ENCODE measurements at places on chromosomes 11 and 22.
A peak's percentile ranks its signal among the peaks of the same experiment; 100 is the strongest.

GRCh38 chr11:10777806-10778205 is 26.8 kb downstream of the CTR9 start:
- DNase-seq: no peak

- DNase-seq: no peak
Measured at GRCh38 chr11:61054927-61055562, 47.2 kb upstream of the CD5 start.

- no peak for DNase-seq
Measured at GRCh38 chr11:110090466-110091026, 2.6 kb upstream of the ZC3H12C start.

GRCh38 chr11:114883472-114883871 is 205.1 kb downstream of the NXPE2 start:
- no peak for DNase-seq

GRCh38 chr22:46625113-46625842 is 5.1 kb downstream of the GRAMD4 start:
- DNase-seq: no peak

GRCh38 chr11:92762121-92762540 is 207.3 kb upstream of the MTNR1B start:
- no peak for DNase-seq

DNA sequence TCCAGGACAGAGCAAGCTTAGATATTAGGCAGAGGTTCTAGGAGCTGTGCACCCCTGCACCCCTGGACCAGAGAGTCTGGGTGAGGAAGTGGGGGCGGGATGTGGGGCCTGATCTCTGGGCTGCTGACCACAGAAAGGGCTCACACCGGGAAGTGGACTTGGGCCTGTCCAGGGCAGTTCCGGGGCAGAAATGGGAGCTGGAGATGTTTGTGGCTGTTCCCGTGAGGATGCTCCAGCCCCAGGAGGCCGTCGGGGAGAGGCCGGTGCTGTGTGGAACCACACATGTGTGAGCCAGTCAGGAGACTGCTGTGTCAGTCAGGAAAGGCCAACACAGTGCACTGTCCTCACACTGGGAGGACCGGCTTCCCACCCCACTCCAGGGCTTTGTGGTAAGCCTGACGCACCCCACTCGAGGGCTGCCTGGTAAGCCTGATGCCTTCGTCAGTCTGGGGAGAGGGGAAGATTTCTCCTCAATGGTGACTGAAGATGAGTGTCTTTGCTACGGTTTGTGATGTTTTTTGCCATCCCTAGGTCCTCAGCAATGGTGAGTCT is 741.0 kb downstream of the BRD1 start:
- DNase-seq: no peak

- no peak for DNase-seq
Measured at GRCh38 chr11:111026241-111026640, 219.3 kb upstream of the POU2AF2 start.

GRCh38 chr11:103619480-103619879 is 417.0 kb upstream of the DDI1 start:
- DNase-seq: no peak

GRCh38 chr22:27751277-27752070 is 50.1 kb downstream of the MN1 start:
- DNase-seq: no peak

DNA sequence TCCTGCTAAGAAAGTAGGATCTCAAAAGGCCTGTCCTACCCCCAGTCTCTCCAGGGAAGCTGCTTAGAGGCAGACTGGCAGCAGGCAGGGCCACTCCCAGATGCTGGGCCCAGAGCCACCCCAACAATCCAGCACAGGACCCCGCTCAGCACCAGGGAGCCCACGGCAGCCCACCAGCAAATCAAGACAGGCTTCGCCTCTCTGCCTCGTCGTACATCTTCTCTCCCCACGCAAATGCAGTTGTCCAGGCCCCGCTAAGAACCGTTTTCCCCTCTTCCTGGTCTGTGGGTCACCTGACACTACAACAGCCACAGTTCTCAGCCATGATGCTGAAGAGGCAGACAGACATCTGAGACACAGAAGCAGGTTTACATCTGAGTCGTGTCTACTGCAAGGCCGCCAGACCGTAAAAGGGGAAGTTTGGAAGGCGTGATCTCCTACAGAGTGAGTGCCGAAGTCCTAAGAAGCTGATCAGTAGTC is 51.1 kb downstream of the IGSF9B start:
- DNase-seq: no peak

DNA sequence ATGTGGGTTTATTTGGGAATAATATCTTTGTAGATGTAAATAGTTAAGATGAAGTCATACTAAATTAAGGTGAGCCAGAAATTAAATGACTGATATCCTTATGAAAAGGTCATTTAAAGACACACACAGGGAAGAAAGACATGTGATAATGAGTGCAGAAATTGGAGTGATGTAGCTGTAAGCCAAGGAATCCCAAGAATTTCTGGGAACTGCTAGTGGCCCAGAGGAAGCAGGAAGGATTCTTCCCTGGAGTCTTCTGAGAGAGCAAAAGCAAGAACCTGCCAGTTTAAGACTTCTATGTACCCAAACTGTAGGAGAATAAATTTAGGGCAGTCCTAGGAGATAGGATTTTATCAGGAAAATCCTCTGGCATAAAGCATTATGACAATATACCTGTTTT is 66.9 kb downstream of the LRRC4C start:
- no peak for DNase-seq

GRCh38 chr11:128579798-128580504 is 7.4 kb downstream of the ETS1 start:
- no peak for DNase-seq

DNA sequence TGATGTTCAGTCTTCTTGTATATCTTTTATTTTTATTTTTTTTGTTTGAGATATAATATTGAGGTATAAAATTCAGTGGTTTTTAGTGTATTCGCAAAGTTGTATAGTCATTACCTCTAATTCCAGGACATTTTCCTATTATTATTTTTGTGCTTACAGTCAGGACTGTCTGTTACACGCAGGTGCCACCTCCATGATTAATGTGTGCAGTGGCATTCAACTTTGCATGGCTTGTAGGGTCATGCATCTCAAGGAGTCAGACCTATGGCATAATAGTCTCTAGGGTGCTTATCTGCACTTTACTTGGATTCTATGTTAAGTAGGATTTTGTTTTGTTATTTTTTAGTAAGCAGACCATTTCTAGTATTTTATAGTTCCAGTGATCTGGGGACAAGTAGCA is 1.0 kb downstream of the CTR9 start:
- DNase-seq: no peak

GRCh38 chr11:11432621-11433319 is 79.7 kb upstream of the CSNK2A3 start:
- no peak for DNase-seq

DNA sequence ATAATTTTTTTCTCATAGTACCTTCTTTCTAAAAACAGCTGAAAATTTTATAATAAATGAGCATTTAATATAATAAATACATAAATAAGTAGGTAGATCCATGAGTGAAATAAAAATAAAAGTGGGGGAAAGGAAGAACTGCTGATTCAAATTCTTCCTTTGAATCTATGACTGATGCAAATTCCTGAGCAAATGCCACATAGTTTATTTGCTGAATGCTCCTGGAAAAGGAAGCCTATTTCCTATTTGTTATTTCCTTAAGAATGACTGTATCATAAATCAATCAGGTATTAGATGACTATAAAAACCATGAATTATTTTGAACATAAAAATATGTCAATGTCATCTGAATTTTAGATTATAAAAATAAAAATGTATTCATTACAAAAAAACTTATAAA is 16.6 kb downstream of the BTBD10 start:
- DNase-seq: no peak

- no peak for DNase-seq
Measured at GRCh38 chr22:30614879-30615278, 7.9 kb downstream of the TCN2 start.

DNA sequence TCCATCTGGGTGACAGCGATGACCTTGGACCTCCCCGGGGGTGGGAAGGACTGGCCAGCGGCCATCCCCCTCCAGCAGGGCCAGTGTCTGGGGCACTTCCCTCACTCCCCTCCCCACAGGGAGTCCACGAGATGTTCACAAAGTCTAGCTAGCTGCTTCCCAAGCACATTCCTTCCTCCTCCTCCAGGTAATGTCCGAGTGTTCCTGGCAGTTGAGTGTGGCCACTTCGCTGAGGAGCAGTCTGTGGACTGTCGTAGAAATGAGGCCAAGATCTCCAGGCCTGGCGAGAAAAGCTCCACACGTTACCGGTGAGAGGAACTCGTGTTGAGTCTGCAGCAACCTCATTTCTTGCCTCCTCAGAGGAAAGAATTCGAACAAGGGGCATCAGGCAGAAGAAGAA is 425.5 kb downstream of the BRD1 start:
- DNase-seq: no peak

DNA sequence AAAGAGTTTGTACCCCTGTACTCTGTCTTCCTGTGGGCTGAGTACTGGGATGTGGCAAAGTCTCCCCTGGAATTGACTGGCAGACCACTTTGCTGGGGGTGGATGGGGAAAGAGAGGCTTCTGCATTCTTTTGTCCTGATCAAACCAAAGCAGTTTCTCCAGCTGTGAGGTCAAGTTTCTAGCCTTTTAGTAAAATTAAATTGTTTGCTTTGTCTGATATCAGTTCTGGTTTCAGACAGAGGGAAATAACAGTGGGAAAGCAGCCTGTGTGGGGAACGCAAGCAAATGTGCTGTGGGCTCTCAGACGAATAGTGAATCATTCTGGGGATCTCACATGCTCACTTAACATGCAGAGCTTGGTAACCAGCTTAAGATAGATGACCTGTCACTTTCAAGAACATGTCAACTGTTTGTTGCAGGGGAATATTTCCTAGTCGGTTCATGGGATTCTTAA is 151.6 kb downstream of the FAT3 start:
- DNase-seq: no peak

DNA sequence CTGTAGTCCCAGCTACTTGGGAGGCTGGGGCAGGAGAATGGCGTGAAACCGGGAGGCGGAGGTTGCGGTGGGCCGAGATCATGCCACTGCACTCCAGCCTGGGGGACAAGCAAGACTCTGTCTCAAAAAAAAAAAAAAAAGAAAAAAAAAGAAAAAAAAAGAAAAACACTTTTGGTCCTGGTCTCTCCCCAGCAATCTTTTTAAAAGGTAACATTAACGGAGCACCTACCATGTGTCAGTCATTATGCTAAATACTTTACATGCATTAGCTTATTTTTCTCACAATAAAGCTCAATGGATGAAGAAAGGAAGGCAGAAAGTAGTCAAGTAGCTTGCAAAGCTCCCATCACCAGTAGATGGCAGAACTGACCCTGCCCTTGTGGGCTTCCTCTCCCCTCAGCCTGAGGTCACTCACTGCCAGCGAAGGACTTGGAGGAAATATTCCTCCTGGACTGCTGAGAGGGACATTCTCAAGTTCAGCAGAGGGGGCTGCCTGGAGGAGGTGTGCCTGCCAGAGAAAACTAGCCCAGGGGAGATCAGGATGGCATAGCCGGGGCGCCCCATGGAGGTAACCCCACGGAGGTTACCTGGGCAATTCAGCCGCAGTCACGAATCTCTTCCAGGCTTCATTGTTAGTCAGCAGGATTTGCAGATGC is 15.5 kb downstream of the APOL3 start:
- DNase-seq: peak; percentile 47

- DNase-seq: no peak
Measured at GRCh38 chr22:29121124-29121523, 48.3 kb downstream of the KREMEN1 start.

Measured in skin of body (tissue), 3 donors.